ENCODE measurements at places on chromosomes 13 and 19.

GRCh38 chr19:42468273-42468796 lies 25.6 kb upstream of the CXCL17 start:
- no peak overlapping the region for H3K4me3 ChIP-seq
- H3K27me3 ChIP-seq, result no peaks in the 10 kb centered on the region
- no peaks in the 10 kb centered on the region for H3K36me3 ChIP-seq
- H3K4me1 ChIP-seq, result no peaks in the 10 kb centered on the region
- no peak for DNase-seq
- no peak overlapping the region for H3K27ac ChIP-seq

- no peak for DNase-seq
- peaks cover 3% of the 10 kb centered on the region for H3K36me3 ChIP-seq
- no peak overlapping the region for H3K4me3 ChIP-seq
- H3K27ac ChIP-seq, result no peak overlapping the region
These were observed 196.4 kb downstream of the VWA8 start for GRCh38 chr13:41764558-41764957.

- no peaks in the 10 kb centered on the region for H3K36me3 ChIP-seq
- H3K4me3 ChIP-seq, result no peak overlapping the region
These were observed 8.9 kb downstream of the CEBPA start for GRCh38 chr19:33293255-33294057.

DNA sequence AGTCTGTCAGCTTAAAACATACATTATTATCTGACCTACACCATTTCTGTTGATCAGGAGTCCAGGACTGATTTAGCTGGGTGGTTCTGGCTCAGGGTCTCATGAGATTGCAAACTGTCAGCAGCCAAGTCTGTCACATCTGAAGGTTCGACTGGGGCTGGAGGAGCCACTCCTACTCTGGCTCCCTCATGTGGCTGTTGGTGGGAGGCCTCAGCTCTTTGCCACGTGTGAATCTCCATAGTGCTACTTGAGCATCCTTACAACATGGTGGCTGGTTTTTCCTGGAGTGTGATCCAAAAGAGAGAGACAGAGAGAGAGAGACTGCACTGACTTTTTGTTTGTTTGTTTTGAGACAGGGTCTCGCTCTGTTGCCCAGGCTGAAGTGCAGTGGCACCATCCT lies 63.6 kb upstream of the NFIC start:
- no peak overlapping the region for H3K4me3 ChIP-seq
- peaks cover 4% of the 10 kb centered on the region for H3K27me3 ChIP-seq
- H3K4me1 ChIP-seq, result peaks cover 3% of the 10 kb centered on the region
- H3K36me3 ChIP-seq, result no peaks in the 10 kb centered on the region
- H3K27ac ChIP-seq, result no peak overlapping the region
- DNase-seq, result no peak

DNA sequence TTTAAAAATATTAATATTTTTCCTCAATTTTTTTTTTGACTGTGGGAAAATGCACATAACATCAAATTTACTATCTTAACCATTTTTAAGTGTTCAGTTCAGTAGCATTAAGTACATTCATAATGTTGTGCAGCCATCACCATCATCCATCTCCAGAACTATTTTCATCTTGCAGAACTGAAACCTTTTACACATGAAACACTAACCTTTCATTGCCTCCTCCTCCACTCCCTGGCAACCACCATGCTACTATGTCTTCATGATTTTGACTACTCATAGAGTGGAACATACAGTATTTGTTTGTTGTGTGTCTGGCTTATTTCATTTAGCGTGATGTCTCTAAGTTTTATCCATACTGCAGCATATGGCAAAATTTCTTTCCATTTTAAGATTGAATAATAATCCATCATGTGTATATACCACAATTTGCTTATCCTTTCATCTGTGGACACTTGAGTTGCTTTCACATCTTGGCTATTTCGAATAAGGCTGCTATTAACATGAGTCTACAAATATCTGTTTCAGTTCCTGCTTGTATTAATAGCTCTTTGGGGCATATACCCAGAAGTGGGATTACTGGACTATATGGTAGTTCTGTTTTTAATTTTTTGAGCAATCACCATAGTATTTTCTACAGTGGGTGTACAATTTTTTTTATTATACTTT lies 376.4 kb downstream of the MTUS2 start:
- H3K4me3 ChIP-seq, result no peak overlapping the region
- H3K4me1 ChIP-seq, result no peaks in the 10 kb centered on the region
- no peaks in the 10 kb centered on the region for H3K27me3 ChIP-seq
- H3K36me3 ChIP-seq, result no peaks in the 10 kb centered on the region
- no peak for DNase-seq

DNA sequence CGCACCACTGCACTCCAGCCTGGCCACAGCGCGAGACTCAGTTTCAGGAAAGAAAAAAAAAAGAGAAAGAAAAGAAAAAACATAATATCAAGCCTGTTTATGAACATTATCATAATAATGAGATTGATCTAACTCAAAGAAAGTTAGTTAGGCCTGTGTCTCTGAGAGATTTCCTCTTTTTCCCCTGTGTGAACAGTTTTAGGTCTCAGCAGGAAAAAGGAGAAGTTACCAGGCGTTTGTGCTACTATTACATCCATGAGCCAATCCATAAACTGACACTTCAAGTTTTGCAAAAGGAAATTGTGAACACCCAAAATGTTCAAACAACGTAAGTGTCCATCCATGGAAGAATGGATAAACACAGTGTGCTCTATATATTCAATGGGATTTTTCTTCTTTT lies 3.8 kb downstream of the TARM1 start:
- no peaks in the 10 kb centered on the region for H3K27me3 ChIP-seq
- H3K36me3 ChIP-seq, result no peaks in the 10 kb centered on the region
- no peak overlapping the region for H3K4me3 ChIP-seq

All from CD4-positive, CD25-positive, alpha-beta regulatory T cell (primary cell).